ENCODE measurements at places on chromosomes 1 and 21. TPM values are rescaled to one million over a fixed set of nuclear protein-coding genes. Genes with fewer than 3 reads are reported as not detected.

Gene NCF2
- 2.5 TPM for total RNA-seq

Gene RAB25
- not detected for total RNA-seq

Gene LDLRAD2
- total RNA-seq: not detected

Gene TMOD4
- not detected for total RNA-seq

Gene CLCA4
- total RNA-seq: not detected

Gene AADACL4
- total RNA-seq: not detected

Gene PCSK9
- total RNA-seq: 44.8 TPM

Measured in cerebellum (tissue), 4 donors.